Nucleus accumbens (tissue), 56 donors: ENCODE measurements at places on chromosomes 4 and X.

GRCh38 chr4:169151671-169152070, 119.1 kb downstream of the SH3RF1 start:
- no peak for DNase-seq

DNA sequence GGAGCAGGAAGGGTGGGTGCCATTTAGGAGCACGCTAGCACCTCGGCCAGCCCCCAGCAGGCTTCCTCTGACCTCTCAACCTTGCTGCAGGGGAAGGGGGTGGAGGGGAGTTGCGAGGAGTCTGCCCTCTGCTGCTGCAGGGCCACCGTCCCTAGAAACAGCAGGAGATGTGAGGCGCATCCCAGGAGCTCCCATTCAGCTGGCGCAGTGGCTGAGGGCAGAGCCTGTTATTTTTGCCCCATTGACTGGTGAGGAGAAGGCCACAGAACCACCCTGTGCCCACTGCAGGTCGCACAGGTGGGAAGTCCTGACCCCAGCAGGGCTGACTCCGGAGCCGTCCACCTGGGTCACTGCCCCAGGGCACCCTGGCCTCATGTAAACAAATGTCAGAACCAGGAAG, 8.0 kb downstream of the PDE6B start:
- DNase-seq = no peak

DNA sequence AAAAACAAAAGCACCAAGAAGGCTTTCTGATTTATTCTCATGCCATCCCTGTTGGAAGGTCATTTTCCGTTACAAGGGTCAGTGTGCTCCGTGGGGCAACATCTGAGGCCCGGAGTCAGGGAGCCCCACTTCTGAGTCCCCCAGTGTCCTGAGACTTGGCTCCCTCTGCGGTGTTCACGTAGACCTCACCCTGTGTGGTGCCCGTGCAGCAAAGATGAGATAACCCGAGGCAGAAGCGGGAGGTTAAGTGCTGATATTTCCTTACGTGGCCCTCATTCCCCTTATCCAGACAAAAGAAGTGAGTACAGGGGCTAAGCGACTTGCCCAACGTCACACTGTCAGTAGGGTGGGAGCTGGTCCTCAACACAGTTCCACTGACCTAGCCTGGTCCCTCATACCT, 3.5 kb downstream of the JAKMIP1 start:
- no peak for DNase-seq

GRCh38 chr4:36385951-36386571, 104.6 kb downstream of the DTHD1 start:
- DNase-seq = no peak

DNA sequence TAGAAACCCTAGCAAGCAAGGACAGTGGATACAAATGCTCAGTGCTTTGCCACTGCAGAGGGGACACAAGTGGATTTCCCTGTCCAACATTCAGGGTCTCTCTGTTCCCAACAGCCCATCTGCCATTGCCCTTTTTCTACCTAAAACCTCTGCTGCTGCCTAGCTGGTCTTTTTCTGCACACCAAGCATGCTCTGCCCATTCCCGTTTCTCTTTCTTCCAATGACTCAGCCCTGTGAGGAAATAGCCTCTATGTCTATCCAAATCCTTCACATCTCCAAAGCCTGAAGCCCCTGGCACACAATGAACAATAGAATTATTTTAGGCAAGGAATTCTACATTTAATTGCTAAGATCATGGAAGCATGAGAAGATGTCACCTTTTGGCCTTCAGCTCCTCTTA, 5.7 kb upstream of the AMELX start:
- no peak for DNase-seq

DNA sequence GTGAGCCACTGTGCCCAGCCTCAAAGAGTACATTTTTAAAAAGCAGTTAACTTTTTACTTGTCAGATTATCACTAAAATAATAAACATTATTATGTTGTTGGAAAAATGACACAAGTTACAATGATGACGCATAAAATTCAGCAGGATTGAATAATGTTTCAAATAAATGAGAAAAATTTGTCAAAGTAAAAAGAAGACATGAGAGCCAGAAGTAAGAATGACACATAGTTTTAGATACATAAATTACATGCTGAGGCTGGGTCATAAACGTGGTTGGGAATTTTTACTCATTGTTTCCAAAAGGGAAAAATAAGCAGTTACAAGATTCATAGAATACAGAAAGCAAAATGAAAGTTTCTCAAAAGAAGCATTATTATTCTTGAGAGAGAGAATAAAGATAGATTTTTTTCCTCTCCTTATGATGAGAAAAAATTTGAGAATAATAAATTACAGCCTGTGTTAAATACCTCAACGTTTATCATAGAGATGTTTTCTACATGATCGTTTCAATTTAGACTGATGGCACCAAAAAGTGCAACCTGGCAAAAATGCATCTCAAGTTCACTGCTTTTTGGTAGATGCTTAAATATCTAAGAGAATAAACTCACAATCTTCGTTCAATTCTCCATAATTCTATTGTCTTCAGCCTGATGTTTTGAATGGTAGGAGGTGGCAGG, 40.4 kb downstream of the GUCY1B1 start:
- DNase-seq = no peak

DNA sequence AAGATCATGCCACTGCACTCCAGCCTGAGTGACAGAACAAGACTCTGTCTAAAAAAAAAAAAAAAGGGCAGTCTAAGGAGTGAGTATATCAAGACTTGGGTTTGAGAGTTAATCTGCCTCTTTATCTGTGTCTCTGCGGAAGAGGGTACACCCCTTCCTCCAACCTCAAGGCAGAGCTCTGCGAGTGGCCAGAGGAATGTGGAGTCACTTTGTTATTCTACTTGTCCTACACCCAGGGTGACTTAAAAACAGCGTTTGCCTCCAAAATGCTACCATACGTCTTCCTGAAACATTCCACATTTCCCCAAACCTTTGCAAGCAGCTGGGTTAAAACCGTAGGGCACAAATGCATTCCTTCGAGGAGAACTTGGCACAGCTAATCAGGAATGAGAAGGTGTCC, 199.9 kb downstream of the SHOX start:
- DNase-seq = no peak

DNA sequence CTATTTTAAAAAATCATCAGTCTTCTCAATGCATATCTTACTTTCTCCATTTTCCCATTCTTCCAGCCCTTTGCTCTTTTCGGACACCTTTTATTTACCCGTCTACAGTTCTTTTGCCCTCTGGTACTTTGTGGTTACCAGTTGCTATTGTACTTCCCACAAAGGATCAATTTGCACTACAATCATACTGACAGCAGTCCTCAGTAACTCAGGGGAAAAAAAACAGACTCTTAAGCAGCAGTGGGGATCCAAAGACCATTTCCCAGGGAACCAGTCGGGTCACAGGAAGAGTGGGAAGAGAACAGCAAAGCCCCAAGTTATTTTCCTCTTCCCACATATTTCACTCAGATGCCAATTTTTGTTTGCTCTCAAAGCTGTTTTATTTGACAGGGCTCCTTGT, 23.1 kb downstream of the DMD start:
- DNase-seq = no peak

DNA sequence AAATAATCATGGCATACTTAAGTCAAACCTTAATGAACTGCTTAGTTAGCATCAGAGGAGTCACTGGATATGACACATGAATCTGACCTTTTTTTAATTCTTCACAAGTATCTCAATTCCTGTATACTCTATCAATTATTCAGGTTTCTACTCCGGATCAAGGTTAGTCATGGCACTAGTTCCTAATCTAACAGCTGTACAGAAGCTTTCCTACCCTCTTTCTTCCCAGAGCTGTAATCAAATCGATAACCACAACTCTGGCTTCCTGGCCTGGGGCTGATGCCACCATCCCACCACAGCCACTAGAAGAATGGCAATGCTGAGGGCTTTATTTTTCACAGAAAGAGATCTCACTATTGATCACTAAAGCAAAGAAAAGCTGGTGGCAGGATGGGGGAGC, 718.5 kb downstream of the SMARCA1 start:
- no peak for DNase-seq

GRCh38 chrX:146351620-146352019, 458.0 kb upstream of the CXorf51B start:
- DNase-seq = no peak

GRCh38 chr4:161816958-161817357, 346.8 kb downstream of the FSTL5 start:
- no peak for DNase-seq

DNA sequence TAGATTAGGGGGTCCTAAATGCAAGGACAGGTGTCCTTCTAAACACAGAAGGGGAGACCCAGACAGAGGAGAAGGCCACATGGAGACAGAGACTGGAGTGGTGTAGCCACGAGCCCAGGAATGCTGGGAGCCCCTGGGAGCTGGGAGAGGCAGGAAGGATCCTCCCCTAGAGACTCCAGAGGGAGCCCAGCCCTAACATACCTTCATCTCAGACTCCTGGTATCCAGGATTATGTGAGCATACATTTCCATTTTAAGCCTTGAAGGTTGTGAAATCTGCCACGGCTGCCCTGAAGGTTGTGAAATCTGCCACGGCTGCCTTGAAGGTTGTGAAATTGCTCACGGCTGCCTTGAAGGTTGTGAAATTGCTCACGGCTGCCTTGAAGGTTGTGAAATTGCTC, 148.4 kb downstream of the ASMT start:
- DNase-seq = no peak

- DNase-seq = no peak
These were observed 600.7 kb downstream of the ARAP2 start for GRCh38 chr4:35643661-35644060.

DNA sequence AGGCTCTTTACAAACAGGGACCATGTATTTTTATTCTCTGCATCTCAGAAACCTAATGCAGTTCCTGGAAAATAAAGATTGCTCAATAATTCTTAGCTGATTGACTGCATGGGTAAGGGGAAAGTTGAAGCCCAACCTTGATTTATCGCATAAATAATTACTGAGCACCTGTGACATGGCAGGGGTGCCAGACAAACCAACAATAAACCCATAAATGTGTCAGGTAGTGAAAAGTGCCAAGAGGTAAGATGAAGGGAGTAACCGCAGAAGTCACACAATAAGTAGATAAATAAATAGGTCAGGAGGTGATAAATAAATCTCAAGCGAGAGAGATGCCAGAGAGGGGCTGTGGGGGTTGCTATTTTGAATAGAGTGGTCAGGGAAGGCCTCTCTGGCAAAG, 20.1 kb upstream of the AP1S2 start:
- no peak for DNase-seq

DNA sequence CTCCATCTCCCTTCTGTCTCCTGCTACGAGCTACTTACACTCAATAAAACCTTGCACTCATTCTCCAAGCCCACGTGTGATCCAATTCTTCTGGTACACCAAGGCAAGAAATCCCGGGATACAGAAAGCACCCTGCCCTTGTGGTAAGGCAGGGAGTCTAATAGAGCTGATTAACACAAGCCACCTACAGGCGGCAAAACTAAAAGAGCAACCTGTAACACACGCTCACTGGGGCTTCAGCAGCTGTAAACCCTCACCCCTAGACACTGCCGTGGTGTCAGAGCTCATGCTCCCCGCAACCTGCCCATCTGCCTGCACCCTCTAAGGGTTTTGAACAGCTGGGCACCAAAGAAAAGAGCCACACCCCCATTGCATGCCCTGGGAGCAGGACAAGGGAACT, 755.4 kb upstream of the HTR2C start:
- DNase-seq = no peak

DNA sequence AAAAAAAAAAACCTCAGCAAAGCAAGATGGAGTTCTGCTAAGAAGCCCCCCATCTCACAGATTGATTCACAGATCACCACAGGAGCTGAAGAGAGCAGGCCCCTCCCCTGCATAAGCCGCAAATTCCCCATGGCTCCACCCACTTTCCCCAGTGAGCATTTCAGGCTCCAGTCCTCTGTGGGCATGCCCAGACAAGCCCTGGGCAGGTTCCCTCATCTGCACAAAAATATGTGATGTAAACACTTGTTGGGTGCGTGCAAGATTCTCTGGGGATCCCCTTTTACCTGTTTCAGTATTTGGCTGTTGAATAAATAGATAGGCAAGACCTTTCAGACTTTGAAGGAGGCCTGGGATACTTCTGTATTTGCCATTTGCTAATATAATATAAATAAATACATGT, 514.3 kb downstream of the PCDH7 start:
- DNase-seq = no peak

DNA sequence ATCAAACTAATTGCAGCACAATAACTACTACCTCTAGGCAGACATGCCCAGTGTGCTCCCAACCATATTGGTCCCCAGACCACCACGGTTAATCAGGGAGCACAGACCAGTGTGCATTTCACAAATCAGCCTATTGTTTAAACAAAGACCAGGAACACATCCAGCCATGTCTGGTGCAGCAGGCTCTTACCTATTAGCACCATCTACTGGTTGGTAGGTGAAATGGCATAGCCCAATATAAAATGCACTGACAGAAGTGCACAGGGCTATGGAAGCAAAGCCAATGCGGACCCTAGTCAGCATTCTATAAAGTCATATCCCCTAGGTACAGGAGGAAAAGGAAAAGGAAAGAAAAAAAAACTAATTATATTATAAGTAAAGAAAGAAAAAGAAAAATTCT, 15.5 kb upstream of the CYLC1 start:
- DNase-seq = no peak

DNA sequence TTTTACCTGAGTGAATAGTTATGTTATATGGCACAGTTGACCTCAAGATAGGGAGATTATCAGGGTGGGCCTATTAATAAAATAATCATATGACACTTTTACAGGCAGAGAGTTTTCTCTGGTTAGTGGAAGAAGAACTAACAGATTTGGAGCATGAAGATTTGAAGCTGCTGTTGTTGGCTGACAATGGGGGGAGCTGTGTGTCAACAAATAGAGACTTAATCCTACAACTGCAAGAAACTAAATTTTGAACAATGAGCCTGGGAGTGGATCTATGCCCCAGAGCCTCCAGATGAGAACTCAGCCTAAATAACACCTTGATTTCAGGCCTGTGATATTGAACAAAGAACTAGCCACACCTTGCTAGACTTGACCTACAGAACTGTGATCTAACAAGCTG, 7.2 kb upstream of the CCSER1 start:
- no peak for DNase-seq

DNA sequence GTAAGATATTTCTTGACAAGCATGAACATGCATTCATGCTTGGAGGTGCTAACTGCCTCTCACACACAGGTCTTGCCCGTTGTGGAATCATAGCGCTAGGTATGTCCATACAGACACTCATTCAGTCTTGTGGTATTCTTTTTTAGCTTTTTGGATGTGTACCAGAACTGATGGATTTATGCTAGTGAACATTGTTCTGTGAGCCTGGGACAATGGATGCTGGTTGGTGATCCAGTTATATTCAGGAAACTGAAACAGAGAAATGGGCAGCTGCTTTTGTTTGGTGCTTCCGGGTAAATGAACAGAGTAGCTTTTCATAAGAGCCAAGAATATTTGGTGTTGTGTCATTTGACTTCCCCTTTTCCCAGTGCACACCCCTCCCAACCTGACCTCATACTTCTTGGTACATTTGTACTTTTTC, 78.9 kb upstream of the SLC4A4 start:
- DNase-seq = peak; percentile 64

DNA sequence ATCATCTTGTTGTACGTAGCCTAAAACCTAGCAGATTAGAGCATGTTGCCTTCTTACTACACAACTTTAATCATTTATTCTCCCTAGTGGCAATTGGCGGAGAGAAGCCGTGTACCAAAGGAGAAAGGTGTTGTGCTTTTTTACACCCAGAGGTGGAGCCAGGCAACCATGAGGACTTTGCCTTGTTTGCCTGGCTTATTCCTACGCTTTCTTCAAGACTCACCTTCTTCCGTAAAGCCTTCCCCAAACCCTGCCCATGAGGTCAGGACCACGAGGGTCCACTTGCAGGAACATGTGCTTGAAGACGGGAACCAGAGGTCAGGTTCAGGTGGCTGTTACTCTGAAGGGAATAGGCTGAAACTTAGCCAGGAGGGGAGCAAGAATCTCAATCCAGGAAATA, 290.5 kb downstream of the RAB28 start:
- DNase-seq = no peak

- DNase-seq = no peak
These were observed 182.8 kb upstream of the C1QTNF7 start for GRCh38 chr4:15245006-15245530.
